ENCODE measurements at places on chromosomes 11 and 22.

GRCh38 chr11:64711956-64712362 is 11.0 kb downstream of the NRXN2 start:
- DNase-seq: no peak

GRCh38 chr11:12786891-12787290 is 112.7 kb downstream of the TEAD1 start:
- no peak for DNase-seq

GRCh38 chr11:9663699-9664275 is at the start of gene SWAP70:
TSS of gene SWAP70 (plus strand) at chr11:9664077. CDS start at chr11:9664180, 103 bp downstream.
- peak; percentile 86 for DNase-seq

DNA sequence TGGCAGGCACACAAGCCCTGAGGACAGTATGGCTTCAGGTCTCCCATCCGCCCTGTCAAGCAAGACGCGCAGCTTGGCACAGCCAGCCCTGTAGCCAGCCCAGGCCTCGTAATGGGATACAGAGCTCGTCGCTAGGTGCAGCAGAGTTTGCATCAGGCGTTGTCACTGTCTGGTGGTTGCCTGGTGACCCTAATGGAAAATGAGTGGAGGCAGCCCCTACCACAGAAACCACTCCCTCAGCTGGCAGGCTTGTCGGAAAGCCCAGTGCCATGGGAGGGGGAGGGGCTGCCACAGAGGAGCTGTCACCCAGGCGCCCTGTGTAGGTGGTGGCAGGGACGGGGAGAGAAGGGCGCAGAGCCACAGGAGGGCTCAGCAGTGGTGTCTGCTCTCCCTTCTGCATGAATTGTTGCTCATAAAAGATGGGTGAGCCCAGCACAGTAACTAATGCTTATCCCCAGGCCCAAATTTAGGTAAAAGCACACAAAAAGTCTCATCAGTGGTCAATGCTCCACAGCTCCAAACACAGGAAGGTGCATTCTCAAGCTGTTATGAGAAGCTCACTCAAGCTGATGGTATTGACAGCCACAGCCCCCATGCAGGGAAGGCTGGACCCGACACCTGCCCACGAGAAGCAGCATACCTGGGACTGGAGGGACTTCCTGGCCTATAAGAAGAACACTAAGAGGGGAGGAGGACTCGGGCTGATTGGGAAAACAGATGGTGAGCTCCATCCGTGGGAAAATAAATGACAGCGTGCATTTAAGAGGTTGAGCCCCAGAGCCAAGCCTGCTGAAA is 164.6 kb downstream of the ETS1 start:
- DNase-seq: no peak

GRCh38 chr11:107605061-107606006 is 14.4 kb downstream of the ELMOD1 start:
- DNase-seq: no peak

DNA sequence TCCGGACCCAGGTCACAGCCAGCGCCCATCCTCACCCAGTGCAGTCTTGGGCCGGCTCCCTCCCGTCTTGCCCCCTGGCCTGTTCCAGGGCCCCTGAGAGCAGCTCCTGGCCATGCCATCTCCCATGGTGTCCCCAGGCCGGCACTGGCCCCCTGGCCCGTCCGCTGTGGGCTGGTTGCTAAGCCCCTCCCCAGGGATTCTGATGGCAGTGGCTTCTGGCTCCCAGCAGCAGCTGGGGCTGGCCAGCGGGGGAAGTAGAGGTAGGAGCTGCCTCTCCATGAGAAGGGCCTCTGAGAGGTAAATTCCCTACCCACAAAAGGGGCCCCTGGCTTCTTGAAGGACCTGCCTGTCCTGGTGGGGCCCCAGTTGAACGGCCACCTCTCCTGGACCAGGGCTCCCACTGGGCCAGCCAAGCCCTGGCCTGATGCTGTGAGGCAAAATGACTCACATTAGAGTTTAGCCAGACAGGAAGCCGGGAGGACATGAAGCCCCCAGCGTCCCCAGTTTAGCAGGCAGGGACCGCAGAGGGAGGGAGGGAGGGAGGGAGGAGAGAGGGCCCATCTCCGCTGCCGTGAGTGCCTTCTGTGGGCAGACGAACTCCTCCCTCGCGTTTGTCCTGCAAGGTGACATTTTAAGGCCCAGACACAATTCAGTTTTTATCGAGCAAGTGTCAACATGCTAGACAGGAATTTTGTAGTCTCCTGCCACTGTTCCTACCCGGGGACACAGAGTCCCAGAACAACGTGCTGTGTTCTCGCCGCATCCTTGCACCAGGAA is 32.9 kb upstream of the GAL start:
- no peak for DNase-seq
